H54 (cell line): ENCODE measurements at places on chromosomes 5 and 9.
A peak's percentile ranks its signal among the peaks of the same experiment; 100 is the strongest.

GRCh38 chr5:18720002-18720401 lies 1085.7 kb downstream of the TAF11L14 start:
- no peak for DNase-seq

GRCh38 chr5:100667161-100667630 lies 132.0 kb downstream of the FAM174A start:
- peak; percentile 12 for DNase-seq

GRCh38 chr5:11640158-11640873 lies 263.9 kb downstream of the CTNND2 start:
- no peak for DNase-seq

DNA sequence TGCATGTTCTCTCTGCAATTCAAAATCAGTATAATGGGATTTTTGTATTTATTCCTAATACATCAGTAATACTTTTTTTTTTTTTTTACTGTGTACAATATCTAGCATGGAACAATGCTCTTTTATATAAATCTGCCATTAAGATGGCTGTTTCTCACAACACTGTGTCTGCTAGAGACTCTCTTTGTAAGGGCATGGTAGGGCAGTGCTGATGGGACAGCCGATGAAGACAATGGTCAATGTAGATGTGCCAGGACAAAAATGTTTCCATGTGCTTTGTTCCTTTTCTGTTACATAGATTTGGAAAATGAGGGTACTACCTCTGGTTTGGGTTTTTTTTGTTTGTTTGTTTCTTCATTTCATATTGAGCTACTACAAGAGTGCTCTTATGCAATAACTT lies 95.3 kb upstream of the ITGA2 start:
- no peak for DNase-seq

GRCh38 chr5:15598294-15598902 lies 98.4 kb downstream of the FBXL7 start:
- no peak for DNase-seq

DNA sequence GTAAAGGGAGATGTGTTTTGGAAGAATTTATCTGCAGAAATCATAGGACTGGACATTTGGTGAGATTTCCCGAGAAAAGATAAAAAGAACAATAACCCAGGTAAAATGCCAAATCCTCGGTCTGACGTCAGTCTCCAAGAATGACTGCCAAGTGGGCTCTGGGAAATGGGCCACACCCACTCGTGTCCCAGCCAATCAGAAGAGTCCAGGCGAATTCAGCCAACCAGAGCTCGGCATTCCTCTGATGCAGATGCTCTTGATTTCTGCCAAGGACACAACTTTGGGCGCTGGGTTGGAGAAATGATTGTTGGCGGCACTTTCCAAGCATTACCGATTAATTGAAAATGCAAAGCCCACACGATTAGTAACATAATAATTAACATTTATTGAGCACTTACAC lies 73.3 kb downstream of the FGF18 start:
- DNase-seq, result no peak

DNA sequence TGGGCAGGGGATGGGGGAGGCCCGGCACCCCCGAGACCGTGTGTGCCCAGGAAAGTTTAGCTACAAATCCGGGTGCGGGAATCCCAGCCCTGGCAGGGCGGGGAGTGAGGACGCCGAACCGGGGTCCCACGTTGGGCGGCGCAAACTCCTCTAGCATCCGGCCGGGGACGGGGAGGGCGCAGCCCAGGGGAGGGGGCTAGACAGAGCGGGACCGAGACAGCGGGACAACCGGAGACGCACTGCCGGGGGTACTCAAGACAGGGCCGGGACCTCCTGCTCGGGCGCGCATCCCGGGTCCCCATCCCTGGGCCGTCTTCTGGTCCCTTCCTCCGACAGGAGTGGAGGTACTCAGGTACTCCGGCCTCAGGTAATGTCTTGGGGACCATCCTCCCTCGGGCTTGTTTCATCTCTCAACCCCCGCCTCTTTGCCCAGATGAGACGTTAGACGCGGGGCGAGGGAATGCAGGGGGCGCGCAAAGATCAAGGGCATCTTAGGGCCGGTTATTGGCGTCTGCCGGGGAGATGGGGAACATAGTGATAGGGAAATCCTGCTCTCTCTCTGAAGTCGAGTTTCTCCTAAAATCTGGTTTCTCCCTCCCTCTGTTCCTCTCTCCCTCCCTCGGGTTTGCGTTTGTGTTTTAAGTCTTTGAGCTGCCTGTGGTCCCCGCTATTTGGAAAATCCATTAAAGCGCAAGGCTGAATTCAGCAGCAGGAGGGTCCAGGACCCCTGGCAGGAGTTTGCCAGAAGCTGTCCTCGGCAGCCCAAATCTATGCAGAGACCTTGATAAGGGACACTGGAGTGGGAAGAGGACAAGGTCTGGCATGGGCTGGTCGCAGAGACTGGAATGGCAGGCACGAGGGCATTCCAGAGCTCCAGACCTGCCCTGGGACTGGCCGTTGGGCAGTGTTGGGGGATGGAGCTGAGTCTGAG lies 815 bp downstream of the PDZD2 start:
- no peak for DNase-seq

GRCh38 chr5:135359374-135360165 lies 39.5 kb downstream of the MACROH2A1 start:
- no peak for DNase-seq

GRCh38 chr9:124388275-124389048 lies 26.8 kb downstream of the PSMB7 start:
- DNase-seq, result no peak

- peak; percentile 38 for DNase-seq
These were observed 23.2 kb downstream of the RETREG1 start for GRCh38 chr5:16593628-16594027.

DNA sequence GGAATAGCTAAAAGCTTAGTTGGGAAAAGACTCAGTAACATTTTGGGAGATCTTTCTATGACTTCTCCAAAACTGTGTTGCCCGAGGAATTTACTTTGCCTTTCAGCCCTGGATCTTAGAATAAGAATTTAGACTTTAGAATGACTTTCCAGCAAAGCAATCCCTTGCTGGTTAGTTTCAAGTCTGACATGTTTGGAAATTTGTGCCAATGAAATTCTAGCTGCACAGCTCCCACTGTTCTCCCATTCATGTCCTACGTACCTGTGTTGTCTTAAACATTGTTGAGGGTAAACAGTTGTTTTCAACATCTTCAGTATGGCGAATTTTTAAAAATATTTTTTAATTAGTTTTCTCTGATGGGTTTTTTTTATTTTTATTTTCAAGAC lies 111.4 kb downstream of the CCDC192 start:
- no peak for DNase-seq

GRCh38 chr5:14723701-14724132 lies 59.2 kb downstream of the OTULIN start:
- no peak for DNase-seq

- no peak for DNase-seq
These were observed 41.3 kb upstream of the S1PR3 start for GRCh38 chr9:88949961-88950340.

DNA sequence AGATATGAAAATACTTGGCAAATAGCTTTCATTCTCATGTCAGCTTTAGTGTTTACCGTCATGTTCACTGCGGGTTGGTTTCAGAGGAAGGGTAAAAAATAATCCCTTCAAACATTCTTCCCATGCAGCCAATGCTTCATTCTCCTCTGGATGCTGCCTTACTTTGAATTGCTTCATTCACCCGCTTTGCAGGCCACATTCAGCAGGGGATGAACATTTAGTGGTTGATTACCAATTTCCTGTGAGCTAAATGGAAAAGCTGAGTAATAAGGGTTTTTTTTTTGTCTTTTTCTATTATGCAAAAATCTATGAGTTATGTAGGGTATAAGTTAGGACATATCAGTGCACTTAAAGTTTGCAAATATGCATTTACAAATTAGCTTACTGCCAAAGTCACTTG lies 96.3 kb upstream of the MEF2C start:
- DNase-seq, result no peak

DNA sequence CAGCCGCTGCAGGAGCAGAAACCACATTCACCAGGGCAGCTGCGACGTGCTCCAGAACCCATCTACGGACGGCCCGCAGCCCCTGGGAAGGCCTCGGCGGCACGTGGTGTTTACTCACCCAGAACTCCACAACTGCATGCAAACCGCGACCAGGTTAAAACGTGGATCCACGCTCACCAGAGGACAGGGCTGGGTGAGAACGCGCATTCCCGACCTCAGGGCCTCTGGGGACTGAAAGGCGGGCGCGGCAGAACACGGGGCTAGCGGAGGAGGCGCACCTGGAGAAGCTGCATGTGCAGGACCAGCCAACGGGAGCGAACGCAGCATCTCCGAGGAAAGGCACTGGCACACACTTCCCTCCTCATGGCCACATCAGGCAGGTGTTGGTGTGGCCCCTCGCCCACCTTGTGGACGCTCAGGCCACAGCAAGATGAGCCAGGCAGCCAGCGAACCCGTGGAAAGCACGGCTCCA lies 24.0 kb upstream of the CAMSAP1 start:
- DNase-seq, result no peak

DNA sequence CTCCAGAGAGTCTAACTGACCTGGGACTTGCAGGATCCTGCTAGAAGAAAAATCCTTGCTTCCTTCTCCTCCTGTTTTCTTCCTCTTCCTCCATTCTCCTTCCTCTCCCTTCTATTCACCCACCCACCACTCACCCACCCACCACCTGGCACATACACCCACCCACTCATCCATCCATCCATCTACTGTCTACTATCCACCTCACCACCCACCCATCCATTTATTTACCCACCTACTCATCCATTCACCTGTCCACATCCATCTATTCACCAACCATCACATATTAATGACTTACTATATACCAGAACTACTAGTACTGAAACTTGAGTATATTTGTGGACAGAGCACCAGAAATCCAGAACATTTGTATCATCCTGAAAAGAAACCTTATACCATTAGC lies 49.4 kb downstream of the EHMT1 start:
- DNase-seq, result no peak

DNA sequence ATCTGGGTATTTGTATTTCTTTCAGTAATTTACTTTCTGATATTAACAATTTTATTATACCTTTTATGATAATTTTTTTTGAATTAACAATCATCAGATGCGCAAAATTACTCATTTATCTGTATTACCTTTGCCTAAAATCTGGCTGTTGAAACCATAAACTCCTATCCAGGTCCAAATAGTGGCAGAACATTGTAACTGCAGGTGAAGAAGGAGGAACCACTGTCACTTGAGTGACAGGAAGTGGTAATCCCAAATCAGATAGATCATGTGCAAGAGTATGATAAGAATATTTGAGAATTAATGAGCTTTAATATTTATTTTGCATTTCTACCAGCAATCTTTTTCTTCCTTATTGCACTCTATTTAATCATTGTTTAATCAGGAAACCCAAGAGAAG lies 139.3 kb upstream of the TLE4 start:
- DNase-seq, result no peak

GRCh38 chr5:23007236-23007635 lies 154.1 kb upstream of the CDH12 start:
- no peak for DNase-seq

DNA sequence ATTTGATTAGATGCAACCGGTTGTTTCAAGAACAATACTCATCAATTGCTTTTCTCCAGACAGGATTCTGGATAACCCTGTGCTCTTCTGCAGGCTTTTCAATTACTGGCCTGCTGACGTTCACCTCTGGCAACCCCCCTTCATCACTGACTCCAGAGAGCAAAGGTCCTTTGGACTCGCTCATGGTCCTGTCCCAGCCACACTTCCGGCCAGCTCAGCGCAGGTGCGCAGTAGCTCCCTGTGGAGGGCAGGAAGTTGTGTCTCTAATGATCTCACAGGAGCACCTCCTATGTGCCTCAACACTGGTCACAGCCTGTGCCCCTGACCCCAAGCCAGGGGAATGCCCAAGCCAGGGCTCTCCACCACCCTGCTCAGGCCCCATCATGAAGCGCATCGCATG lies 44.0 kb downstream of the OLFM1 start:
- no peak for DNase-seq

GRCh38 chr9:104783588-104783987 lies 19.7 kb downstream of the NIPSNAP3B start:
- no peak for DNase-seq

DNA sequence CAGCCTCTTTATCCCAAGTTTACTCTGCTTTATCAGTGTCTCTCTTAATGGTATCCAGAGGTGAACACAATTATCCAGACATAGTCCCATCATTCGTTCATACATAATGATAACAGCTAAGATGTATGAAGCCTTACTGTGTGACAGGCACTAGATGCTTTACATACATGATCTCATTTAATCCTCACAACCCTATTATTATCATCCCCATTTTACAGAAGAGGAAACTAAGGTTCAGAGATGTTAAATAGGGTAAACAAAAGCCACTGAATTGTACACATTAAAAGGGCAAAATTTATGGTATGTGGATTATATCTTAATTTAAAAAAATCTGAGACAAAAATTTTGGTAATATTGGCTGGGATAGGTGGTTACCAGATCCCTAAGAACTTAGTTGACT lies 124.1 kb upstream of the TBC1D2 start:
- no peak for DNase-seq

DNA sequence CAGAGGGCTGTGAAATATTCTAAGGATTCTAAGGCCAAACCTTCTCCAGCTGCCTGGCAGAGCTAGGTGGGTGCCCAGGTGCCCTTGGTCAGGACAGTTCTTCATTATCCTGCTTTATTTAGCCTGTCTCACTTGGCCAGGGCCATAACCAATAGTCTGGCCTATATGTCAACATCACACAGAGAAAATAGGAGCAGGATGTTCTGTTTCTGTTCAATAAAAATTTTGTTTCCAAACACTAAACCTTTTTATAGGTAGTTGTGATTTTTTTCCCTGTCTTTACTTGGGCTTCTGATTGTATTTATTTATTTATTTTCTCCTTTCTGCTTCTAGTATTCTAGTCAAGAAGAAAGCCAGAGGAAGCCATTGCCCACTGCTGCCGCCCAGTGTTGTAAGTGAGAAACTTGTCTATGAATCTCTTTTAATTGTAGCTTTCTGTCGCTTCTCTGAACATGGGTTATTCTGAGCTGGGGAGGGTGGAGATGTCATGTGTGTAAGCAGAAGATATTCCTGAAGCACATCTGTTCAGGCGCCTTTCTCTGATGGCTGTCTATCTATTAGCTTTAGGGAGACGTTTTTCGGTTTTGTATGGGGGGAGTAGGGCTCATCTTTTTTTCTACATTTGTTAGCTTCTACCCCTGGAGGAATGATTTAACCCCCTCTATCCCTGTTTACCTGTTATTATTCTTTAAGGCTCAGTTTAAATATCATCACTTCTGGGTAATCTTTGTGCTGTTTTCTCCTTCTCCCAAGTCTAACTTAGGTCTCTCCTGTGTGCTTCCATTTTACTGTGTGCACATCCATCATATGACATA lies 97.1 kb downstream of the UNC13B start:
- DNase-seq, result no peak
